ENCODE measurements at places on chromosomes 7 and 10. TPM values are rescaled to one million over a fixed set of nuclear protein-coding genes. Genes with fewer than 3 reads are reported as not detected.

PLCE1 gene
- 2.0 TPM for polyA plus RNA-seq

GRCh38 chr7:47264021-47264651, 317.8 kb downstream of the TNS3 start:
- no peak for DNase-seq

GRCh38 chr7:82375129-82375528, 68.4 kb downstream of the CACNA2D1 start:
- no peak for DNase-seq

GRCh38 chr10:109215291-109216075, 707.8 kb downstream of the XPNPEP1 start:
- no peak for DNase-seq

DNA sequence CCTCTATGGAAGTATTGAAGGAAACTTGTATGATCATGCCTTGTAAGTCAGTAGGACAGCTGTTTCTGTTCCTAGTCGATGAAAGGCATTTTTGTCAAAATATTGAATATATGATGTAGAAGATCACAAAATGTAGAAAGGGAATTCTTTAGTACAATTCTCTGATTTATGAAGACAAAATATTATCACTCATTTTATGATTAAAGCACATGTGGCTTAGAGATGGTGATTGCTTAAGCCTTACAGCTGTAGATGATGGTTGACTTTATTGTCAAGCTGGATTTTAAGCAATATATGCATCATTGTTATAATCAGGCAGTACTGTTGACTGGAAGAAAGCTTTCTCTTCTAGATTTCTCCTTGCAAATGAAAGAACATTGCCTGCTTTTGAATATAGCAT, 26.4 kb downstream of the MXI1 start:
- DNase-seq = no peak

GRCh38 chr10:49080071-49080470, 35.3 kb downstream of the VSTM4 start:
- no peak for DNase-seq

Measured in AG04450 (cell line).